ENCODE measurements at places on chromosomes 13 and 19.

- no peak for DNase-seq
These were observed 16.5 kb upstream of the SPACA6 start for GRCh38 chr19:51676566-51677083.

DNA sequence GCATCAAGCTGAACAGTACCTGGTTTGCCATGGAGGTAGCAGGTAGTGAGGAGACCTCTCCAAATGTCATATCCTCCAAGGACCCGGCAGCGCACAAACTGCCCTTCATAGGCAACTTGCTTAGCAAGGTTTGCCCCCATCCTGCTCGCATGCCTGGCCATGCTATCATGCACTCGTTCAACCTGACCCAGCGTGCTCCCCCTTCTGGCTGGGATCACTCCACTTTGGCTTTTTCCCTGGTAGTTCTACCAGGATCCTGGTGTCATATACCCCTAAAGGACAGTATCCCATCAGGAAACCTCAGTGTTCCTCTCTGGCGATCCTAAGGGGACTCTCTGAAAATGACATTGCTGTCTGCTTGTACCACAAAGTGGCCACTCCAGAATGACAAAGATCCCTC is 38.6 kb upstream of the ZNF30 start:
- DNase-seq = no peak

DNA sequence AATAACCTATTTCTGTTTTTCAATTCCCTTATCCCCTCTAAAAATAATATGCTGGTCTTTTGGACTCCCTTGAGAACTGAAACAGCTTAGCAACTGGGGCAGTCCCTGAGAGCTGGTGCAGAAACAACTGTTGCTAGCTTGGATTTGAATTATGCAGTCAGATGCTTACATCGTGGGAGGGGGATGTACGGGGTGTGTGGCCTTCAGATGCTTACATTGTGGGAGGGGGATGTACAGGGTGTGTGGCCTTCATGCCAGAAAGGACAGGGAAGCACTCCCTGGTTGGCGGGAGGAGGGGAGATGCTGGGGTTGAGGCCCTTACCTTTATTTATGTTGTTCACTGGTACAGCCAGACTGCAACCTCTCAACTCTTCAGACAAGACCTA is 25.6 kb downstream of the LRCH1 start:
- DNase-seq = no peak

DNA sequence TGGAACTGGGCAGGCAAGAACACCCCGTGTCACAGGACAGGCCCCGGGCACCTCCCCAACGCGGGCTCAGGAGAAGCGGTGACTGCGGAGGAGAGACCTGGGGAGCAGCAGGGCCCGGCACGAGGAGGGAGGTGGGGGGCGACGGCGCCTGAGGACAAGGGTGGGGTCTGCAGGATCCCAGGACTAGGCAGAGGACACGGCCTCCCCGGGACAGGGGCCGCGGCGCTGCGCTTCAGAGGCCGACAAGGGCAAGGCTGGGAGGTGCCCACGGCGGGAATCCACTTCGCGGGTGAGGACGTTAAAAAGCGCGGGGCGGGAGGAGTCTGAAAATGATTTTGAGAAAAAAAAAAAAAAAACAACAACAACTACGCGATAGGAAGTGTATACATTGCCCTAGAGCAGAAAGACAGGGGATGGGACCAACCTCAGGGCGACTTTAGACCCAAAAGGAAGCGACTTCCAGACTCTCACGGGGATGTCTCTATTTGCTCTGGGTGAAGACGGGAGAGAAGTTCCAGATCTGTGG is 44.9 kb downstream of the ZNF611 start:
- peak; percentile 29 for DNase-seq

GRCh38 chr13:79311386-79311785 is 94.7 kb downstream of the RBM26 start:
- no peak for DNase-seq

GRCh38 chr19:57227502-57227901 is 3.3 kb upstream of the AURKC start:
- no peak for DNase-seq

DNA sequence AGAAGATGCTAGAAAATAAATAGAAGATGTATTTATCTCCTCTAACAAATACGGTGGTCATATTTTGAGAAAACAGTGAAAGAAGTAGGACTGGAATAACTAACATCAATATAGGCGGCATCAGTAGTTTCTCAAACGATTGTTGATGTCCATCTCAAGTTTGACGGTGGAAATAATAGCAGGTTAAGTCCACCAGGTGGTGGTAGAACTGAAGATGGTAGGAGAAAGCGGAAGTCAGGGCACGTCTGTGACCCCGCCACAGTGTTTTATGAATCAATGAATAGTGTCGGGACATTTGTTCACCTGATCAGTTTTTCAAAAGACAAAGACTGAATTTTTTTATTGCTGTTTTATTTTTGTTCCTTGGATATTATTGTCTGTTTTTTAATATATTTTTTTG is 706.4 kb upstream of the SLC10A2 start:
- DNase-seq = no peak

GRCh38 chr19:58367698-58368454 is 5.3 kb upstream of the ZNF497 start:
- no peak for DNase-seq

GRCh38 chr13:40230833-40231266 is 435.6 kb downstream of the FOXO1 start:
- DNase-seq = no peak

GRCh38 chr13:93298713-93299112 is 72.1 kb downstream of the GPC6 start:
- DNase-seq = no peak

GRCh38 chr19:16324384-16325160 is at the start of gene KLF2:
KLF2 (plus strand) TSS chr19:16324826; CDS start chr19:16324924, 98 bp downstream.
- DNase-seq = peak; percentile 80

- no peak for DNase-seq
These were observed 69.2 kb downstream of the PARP4 start for GRCh38 chr13:24443366-24443765.

GRCh38 chr19:44686896-44687295 is 12.1 kb upstream of the CEACAM16 start:
- no peak for DNase-seq

GRCh38 chr19:17336872-17337674 is at the start of gene GTPBP3:
GTPBP3 (plus strand) TSS chr19:17337553; CDS start chr19:17337612, 59 bp downstream.
- peak; percentile 99 for DNase-seq

GRCh38 chr13:44403461-44404056 is 29.9 kb downstream of the SERP2 start:
- no peak for DNase-seq

DNA sequence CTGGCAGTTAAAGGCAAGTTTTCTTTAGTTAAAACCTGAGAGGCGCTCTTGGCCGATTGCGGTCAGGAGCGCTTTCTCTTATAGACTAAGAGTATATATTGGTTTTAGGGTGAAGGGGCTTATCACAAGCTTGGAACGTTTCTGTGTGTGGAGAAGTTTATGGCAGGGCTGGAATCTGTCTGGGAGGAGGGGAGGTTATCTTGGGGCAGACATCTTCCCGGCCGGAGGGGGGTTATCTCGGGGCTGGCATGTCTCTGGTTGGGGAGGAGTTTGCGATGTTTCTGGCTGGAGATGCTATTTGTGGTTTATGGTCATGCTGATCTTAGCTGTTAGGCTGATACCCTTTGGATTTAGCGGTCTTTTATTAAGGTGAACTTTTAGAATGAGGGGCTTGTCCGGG is 18.3 kb downstream of the KDM4B start:
- DNase-seq = no peak

Data from BE2C (cell line).